ENCODE measurements at places on chromosomes 2 and 18.

DNA sequence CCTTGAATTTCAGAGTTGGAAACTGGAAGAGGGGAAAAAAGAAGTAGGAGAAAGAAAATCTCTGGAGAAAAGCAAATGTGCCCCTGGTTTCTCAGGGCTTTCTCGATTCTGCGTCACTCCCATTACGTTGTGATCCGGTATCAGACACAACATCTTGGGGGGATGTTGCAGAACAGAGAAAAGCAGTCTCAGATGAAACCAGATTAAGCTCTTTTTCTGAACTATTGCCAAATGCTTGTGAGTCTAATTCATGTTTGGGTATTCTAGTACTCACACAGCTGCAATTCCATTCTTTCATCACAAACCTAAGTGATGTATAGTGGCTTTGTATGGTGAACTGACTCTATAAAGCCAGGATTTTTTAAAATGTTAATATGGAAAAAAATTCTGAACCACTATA lies 233.2 kb downstream of the TCF4 start:
- no peak for DNase-seq

GRCh38 chr18:7202169-7202568 lies 28.7 kb upstream of the LRRC30 start:
- no peak for DNase-seq

DNA sequence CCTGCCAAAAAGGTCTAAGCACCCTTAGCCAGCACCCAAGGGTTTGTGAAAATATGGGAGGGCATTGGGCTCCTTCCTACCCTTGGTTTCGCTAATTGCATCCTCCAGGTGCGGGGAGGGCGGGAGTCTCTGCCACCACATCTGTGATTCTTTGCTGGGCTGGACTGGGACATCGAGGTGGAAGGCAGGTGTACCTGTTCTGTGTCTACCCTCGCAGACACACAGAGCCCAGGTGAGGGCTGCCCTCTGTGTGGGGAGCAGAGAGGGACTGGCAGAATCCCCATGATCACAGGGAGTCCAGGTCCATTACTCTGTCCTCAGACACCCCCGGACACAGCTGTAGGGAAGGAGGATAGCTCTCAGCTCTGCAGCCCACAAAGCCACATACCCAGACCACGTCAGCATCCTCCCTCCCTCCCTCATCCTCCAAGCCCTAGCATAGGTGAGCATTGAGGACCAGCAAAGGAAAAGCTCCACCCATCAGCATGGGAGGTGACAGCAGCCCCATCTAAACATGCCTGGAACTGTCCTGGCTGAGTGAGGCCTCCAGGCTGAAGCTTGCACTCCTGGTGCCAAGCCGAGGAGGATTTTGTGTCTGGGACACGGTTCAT lies 49.8 kb downstream of the PLB1 start:
- no peak for DNase-seq

GRCh38 chr2:47028171-47028570 lies 112.6 kb upstream of the MCFD2 start:
- DNase-seq = no peak

GRCh38 chr2:200637901-200638300 lies 52.1 kb downstream of the AOX1 start:
- no peak for DNase-seq

All from adrenal gland (tissue), 19 donors.